ENCODE measurements at places on chromosomes 12 and 14.
A peak's percentile ranks its signal among the peaks of the same experiment; 100 is the strongest.

- DNase-seq, result peak; percentile 81
Measured at GRCh38 chr12:123457980-123458779, at the start of gene SNRNP35. Gene SNRNP35, plus strand, starts transcription at chr12:123458139. Its CDS starts 7,402 bp downstream, at chr12:123465541.

GRCh38 chr12:88955531-88955930 lies 375.3 kb upstream of the KITLG start:
- no peak for DNase-seq

DNA sequence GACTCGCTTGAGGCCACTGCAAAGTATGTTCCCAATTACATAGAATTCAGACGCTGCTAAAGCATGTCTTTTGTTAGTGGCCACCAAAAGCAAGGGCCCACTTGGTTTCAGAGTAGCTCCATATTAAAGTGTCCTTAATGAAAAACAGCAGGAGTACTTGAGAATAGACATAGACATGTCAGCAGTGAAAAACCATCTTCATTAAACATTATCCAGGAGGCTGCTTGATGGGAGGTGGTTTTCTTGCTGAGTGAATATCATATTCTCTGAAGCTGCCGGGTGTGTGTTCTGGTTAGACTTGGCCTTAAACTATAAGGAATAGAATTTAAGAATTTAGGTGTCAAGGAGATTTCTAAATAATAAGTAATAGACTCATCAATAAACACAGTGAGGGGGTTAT lies 79.5 kb upstream of the CCDC198 start:
- DNase-seq, result no peak

- DNase-seq, result peak; percentile 44
Measured at GRCh38 chr12:29103539-29103974, 45.5 kb upstream of the FAR2 start.

All from CD8-positive, alpha-beta T cell (primary cell).